ENCODE measurements at places on chromosomes 11 and 22.
A peak's percentile ranks its signal among the peaks of the same experiment; 100 is the strongest.

- no peaks in the 10 kb centered on the region for H3K36me3 ChIP-seq
- H3K27ac ChIP-seq, result no peak overlapping the region
- H3K4me1 ChIP-seq, result peaks cover 20% of the 10 kb centered on the region
- no peak overlapping the region for H3K4me3 ChIP-seq
Measured at GRCh38 chr11:12190511-12190910, 80.1 kb downstream of the MICAL2 start.

GRCh38 chr11:86202013-86202336, 42.6 kb upstream of the EED start:
- no peak for DNase-seq

GRCh38 chr22:48198489-48199459, 1436.3 kb downstream of the TBC1D22A start:
- H3K4me3 ChIP-seq, result no peak overlapping the region
- H3K4me1 ChIP-seq, result no peaks in the 10 kb centered on the region
- no peak for DNase-seq
- H3K36me3 ChIP-seq, result no peaks in the 10 kb centered on the region

GRCh38 chr11:116930586-116930985, 93.2 kb upstream of the APOA1 start:
- H3K4me3 ChIP-seq, result peak overlapping the region; percentile 6
- no peak for DNase-seq
- peaks cover 83% of the 10 kb centered on the region for H3K4me1 ChIP-seq
- peak overlapping the region; percentile 84 for H3K27ac ChIP-seq

GRCh38 chr11:1841511-1842148, 2.8 kb downstream of the TNNI2 start:
- no peak overlapping the region for H3K4me3 ChIP-seq
- no peak overlapping the region for H3K27ac ChIP-seq
- no peak for DNase-seq
- peaks cover 48% of the 10 kb centered on the region for H3K4me1 ChIP-seq

GRCh38 chr22:24433828-24434470, 6.5 kb downstream of the ADORA2A start:
- peaks cover 15% of the 10 kb centered on the region for H3K36me3 ChIP-seq
- H3K4me1 ChIP-seq, result peaks cover 99% of the 10 kb centered on the region
- H3K4me3 ChIP-seq, result peak overlapping the region; percentile 38
- no peaks in the 10 kb centered on the region for H3K27me3 ChIP-seq

- no peaks in the 10 kb centered on the region for H3K4me1 ChIP-seq
- H3K27me3 ChIP-seq, result no peaks in the 10 kb centered on the region
- DNase-seq, result no peak
Measured at GRCh38 chr11:83957038-83957900, 671.1 kb upstream of the CCDC90B start.

- H3K4me1 ChIP-seq, result no peaks in the 10 kb centered on the region
- no peak for DNase-seq
- no peaks in the 10 kb centered on the region for H3K36me3 ChIP-seq
- no peaks in the 10 kb centered on the region for H3K27me3 ChIP-seq
Measured at GRCh38 chr11:30914143-30914762, 328.1 kb upstream of the MPPED2 start.

GRCh38 chr11:110968348-110969062, 256.3 kb upstream of the ARHGAP20 start:
- no peak for DNase-seq
- no peak overlapping the region for H3K4me3 ChIP-seq
- no peak overlapping the region for H3K27ac ChIP-seq
- H3K36me3 ChIP-seq, result no peaks in the 10 kb centered on the region
- no peaks in the 10 kb centered on the region for H3K27me3 ChIP-seq

DNA sequence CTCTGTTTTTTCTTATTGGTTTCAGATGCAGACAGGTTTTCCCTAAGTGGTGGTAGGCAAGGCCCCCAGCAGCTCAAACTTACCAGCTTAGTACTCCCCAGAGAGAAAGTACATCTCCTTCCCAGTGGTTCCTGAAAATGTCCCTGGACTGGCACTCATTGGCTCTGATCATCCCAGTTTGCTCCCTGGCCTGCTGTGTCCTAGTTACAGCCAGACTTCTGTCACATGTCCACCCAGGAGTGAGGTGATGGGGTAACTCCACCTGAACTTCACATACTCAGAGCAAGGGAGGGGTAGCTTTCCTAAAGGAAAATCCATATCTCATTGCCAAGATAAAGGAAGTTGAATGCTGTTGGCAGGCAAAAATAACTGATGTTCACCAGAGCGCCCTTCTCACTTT, 237.0 kb upstream of the MPPED2 start:
- no peak overlapping the region for H3K27ac ChIP-seq
- no peak overlapping the region for H3K4me3 ChIP-seq
- H3K36me3 ChIP-seq, result no peaks in the 10 kb centered on the region
- H3K4me1 ChIP-seq, result no peaks in the 10 kb centered on the region

DNA sequence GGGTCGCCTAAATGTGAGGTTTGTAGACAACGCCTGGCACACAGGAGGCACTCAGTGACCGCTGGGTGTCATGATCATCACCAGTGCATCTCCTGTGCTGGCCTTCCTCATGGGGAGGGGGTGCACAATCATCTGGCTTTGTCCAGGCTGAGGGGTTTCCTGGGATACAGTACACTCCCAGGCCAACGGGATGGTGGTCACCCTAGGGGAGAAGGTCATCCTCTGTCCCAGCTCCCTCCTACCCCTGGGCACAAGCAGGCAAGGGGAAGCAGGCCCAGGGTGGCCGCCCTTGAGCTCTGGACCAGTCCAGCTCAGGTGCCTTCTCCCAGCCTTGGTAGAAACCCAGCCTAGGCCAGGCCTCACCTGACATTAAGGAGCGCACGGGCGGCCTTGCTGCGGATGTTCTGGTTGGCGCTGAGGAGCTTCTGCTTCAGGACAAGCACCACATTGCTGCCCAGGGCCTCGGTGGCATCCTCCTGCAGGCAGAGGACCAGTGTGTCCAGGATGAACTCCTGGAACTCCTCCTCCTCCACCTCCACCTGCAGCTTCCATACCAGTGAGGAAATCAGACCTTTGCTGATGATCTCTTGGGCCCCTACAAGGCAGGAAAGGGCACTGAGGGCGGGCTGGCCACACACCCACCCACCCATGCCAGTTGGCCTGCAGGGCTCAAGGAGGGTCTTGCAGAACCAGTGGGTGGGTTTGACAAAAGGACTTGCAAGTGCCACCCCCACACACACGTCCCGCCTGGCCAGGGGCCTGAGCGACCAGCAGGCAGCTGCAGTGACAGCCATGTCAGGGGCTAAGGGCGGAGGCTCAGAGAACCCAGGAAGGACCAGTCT, 6.6 kb upstream of the GNAZ start:
- no peaks in the 10 kb centered on the region for H3K4me1 ChIP-seq
- no peak overlapping the region for H3K4me3 ChIP-seq
- no peak overlapping the region for H3K27ac ChIP-seq

- H3K27me3 ChIP-seq, result no peaks in the 10 kb centered on the region
- H3K4me1 ChIP-seq, result peaks cover 2% of the 10 kb centered on the region
- H3K36me3 ChIP-seq, result no peaks in the 10 kb centered on the region
Measured at GRCh38 chr11:1600626-1601025, 2.5 kb upstream of the KRTAP5-2 start.

DNA sequence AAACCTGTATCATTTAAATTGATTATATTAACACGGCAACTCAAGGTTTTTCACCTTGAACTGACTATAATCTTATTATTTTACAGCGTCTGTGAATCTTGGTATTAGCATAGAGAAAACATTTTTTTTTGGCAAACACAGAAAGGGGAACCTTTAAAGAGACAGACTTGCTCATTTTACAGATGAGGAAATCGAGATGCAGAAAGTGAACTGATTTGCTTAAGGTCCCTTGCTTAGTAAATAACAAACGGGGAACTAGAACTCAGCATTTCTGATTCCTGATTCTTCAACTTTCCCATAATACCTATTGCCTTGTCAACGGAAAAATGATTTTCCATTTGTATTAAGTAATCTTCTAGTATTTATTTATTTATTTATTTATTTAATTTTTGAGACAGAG, 33.2 kb upstream of the CECR2 start:
- no peaks in the 10 kb centered on the region for H3K36me3 ChIP-seq
- no peak for DNase-seq
- H3K27ac ChIP-seq, result no peak overlapping the region
- no peaks in the 10 kb centered on the region for H3K4me1 ChIP-seq
- H3K4me3 ChIP-seq, result no peak overlapping the region
- no peaks in the 10 kb centered on the region for H3K27me3 ChIP-seq

DNA sequence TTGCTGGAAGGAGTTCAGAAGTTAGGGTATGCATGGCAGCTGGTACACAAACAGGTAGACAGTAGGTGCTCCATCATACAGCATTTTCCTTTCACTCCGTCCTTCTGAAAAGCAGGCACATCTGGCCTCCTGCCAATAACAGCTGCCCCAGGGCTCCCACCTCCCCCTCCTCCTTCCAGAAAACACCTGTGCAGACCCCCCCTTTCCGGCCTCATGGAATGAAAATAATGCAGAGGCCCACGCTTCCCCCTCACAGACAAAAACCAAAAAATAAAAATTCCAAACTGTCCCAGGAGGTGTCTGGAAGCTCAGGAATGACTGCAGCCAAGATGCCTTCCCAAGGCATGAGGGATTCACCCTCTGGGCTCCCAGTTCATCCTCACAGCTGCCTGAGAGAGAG, 185.5 kb downstream of the MN1 start:
- no peak overlapping the region for H3K27ac ChIP-seq
- H3K27me3 ChIP-seq, result no peaks in the 10 kb centered on the region
- no peaks in the 10 kb centered on the region for H3K4me1 ChIP-seq
- H3K36me3 ChIP-seq, result no peaks in the 10 kb centered on the region
- H3K4me3 ChIP-seq, result no peak overlapping the region

DNA sequence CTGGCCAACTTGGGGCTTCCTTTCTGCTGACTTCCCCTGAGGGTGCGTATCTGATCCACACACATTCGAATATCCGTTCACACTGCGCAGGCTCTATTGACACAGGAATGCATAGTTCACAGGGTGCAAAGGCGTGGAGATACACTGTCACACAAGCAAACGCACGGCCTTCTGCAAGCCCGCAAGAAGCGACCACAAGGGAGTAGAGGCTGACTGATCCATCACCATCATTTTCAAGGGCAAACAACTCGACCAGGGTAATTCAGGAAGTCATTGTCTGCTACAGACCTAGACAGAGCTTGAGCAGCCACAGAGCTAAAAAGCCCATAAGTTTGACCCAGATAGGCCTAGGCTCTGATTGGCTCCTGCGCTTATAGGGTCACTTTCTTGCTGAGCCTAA, 392.3 kb downstream of the MN1 start:
- H3K27me3 ChIP-seq, result no peaks in the 10 kb centered on the region
- no peak overlapping the region for H3K27ac ChIP-seq
- H3K36me3 ChIP-seq, result no peaks in the 10 kb centered on the region
- DNase-seq, result no peak
- no peaks in the 10 kb centered on the region for H3K4me1 ChIP-seq
- H3K4me3 ChIP-seq, result no peak overlapping the region

- no peaks in the 10 kb centered on the region for H3K36me3 ChIP-seq
- DNase-seq, result no peak
- no peak overlapping the region for H3K27ac ChIP-seq
Measured at GRCh38 chr11:96235751-96236150, 107.2 kb downstream of the MAML2 start.

GRCh38 chr11:1168721-1169161, 11.0 kb downstream of the MUC5AC start:
- DNase-seq, result no peak
- no peak overlapping the region for H3K4me3 ChIP-seq
- H3K27ac ChIP-seq, result no peak overlapping the region

DNA sequence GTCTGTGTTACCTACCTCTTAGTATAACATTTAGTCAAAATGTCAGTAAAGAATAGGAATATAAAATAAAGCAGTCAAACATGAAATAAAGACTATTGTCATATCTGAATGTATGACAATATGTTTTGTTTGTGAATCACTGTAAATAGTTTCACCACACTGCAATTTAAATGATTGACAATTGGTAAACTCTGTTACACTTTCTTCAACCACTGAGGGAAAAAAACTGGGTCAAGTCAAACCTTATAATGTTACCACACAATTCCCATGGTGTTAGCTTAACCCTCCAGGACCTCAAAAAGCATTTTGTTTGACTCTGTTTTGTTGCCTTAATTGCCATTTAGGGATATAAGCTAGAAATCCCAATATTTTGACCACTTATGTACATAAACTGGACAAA, 10.5 kb upstream of the MMP13 start:
- DNase-seq, result no peak
- H3K4me1 ChIP-seq, result no peaks in the 10 kb centered on the region
- H3K27me3 ChIP-seq, result no peaks in the 10 kb centered on the region
- no peaks in the 10 kb centered on the region for H3K36me3 ChIP-seq

- no peaks in the 10 kb centered on the region for H3K27me3 ChIP-seq
- DNase-seq, result no peak
- no peak overlapping the region for H3K27ac ChIP-seq
- no peaks in the 10 kb centered on the region for H3K4me1 ChIP-seq
Measured at GRCh38 chr11:47099214-47099917, 77.3 kb downstream of the ARFGAP2 start.

GRCh38 chr11:86447763-86448480, 73.2 kb downstream of the CCDC81 start:
- H3K27me3 ChIP-seq, result no peaks in the 10 kb centered on the region
- H3K4me3 ChIP-seq, result no peak overlapping the region
- DNase-seq, result no peak
- H3K4me1 ChIP-seq, result no peaks in the 10 kb centered on the region
- H3K36me3 ChIP-seq, result no peaks in the 10 kb centered on the region
- no peak overlapping the region for H3K27ac ChIP-seq

- DNase-seq, result no peak
- no peak overlapping the region for H3K4me3 ChIP-seq
- no peak overlapping the region for H3K27ac ChIP-seq
- H3K36me3 ChIP-seq, result no peaks in the 10 kb centered on the region
- no peaks in the 10 kb centered on the region for H3K4me1 ChIP-seq
- no peaks in the 10 kb centered on the region for H3K27me3 ChIP-seq
Measured at GRCh38 chr11:17602105-17603001, 55.3 kb downstream of the OTOG start.

DNA sequence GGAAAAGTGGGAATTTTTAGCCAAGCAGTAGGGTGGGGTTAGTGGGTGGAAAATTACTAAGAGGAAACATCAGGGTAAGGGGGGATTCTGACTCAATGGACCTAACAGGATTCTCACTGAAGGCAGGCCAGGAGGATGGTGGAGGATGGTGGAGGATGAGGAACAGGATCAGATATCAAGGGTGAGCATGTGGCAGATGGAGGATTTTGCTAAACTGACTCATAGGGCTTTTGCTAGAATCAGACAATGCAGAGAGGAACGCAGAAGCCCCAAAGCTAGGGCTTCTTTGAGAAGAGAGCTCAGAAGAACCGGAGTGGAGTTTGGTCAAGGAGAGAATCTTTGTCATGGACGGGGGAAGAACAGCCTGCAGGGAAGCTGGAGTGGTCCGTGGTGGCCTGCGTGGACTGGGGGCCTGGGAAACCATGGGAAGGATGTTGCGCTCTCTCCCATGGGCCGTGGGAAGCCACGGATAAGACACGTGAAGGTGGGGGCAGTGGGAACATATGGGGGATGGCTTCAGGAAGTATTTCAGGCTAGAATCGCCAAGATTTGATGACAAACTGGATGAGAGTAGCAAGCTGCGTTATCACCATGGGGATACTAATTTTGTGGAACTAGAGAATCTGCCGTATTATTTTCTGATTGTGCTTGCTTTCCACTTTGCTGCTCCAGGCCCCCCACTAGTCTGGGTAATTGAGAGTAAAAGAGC, 165.2 kb downstream of the LDLRAD3 start:
- H3K4me3 ChIP-seq, result no peak overlapping the region
- H3K36me3 ChIP-seq, result no peaks in the 10 kb centered on the region
- no peak for DNase-seq
- no peaks in the 10 kb centered on the region for H3K27me3 ChIP-seq

GRCh38 chr11:102719620-102720277, 5.0 kb downstream of the MMP8 start:
- H3K36me3 ChIP-seq, result no peaks in the 10 kb centered on the region
- DNase-seq, result no peak
- H3K4me3 ChIP-seq, result no peak overlapping the region
- H3K27me3 ChIP-seq, result no peaks in the 10 kb centered on the region
- no peak overlapping the region for H3K27ac ChIP-seq
- no peaks in the 10 kb centered on the region for H3K4me1 ChIP-seq

Measured in CD8-positive, alpha-beta memory T cell (primary cell).